ENCODE measurements at places on chromosomes 3 and 15. TPM values are rescaled to one million over a fixed set of nuclear protein-coding genes. Genes with fewer than 3 reads are reported as not detected.

GRCh38 chr3:146077181-146077580, 83.8 kb downstream of the PLOD2 start:
- no peak for DNase-seq

The QTRT2 gene
- total RNA-seq: 16.4 TPM

DNA sequence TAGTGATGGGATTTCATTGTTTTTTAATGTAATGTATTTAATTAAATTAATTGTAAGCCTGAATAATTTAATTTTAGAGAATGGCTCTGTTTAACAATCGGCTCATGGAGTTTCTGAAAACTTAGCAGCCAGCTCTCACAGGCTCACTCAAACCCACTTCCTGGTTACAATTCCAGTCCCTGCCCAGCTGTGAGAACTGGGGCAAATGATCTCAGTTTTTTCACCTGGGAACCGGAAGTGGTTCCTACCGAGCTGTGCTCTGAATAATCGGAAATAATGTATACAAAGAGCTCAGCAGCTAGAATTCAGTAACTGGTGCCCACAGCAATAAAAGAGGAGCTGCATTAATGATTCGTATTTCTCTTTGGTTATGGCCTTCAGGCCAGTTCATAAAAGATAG, 244.3 kb upstream of the MCTP2 start:
- DNase-seq: no peak

The ADAMTSL3 gene
- total RNA-seq: 17.4 TPM

The RARRES1 gene
- 424 TPM for total RNA-seq

The SPATA12 gene
- total RNA-seq: not detected

DNA sequence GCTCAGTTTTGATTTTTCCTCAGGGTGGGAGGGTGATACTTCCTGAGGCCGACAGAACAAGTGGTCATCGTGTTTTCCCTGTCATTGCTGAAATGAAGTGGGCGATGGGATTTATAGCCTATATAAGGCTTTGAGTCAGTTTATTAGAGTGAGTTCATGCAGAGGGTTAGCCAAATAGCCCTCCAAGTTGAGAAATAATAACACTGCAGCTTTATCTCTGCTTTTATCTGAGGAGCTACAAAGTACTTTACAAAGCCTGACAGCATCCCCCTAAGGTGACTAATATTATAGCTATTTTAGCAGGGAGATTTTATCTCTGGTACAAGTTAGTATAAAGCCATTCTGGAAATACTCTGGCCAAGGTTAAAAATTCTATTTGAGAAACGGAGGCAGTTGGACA, 389.6 kb downstream of the MFSD1 start:
- DNase-seq: no peak

DNA sequence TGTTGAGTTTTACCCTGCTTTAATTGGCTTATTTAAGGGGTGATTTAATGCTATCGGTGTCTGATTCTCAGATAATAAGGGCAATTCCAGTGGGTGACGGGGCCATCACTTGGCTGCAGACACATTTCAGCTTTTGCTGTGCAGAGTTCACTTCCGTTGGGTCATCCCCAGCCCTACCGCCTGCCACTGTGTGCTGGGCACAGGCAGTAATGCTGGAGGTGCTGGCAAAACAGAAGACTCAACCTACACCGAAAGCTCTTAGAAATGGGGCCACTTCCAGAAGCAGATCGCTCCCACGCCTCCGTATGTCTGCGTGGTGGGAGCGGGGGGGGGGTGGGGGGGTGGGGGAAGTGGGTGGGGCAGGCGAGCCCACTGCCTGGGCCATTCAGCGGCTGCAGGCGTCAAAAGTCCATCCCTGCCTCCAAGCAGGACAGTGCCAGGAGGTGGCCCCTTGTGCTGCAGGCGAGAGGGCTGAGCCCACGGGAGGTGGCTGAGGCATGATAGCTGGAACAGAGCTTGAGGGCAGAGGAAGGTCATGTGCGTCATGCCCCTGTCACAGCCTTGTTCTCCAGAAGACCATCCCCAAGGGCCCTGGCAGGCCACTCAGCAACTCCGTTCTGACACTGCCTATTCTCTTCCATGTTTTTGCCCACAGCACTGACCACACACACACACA, 128.3 kb downstream of the ATP10A start:
- DNase-seq: no peak

DNA sequence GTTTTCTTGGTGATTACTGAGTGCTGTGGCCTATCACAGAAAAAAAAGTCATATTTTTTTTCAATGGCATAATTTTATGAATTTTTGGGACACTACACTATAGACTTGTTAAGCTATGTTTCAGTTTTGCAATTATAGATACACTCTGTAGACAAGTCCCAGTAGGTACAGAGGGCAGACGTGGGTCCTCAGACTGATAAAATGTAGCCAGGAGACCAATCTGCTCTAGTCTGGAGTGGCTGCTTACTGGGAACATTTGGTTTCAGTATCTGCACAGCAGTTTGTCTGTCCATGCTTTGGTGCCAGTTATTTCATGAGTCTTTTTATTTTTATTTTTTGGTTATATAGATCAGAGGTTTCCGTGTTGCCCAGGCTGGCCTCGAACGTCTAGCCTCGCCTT, 313.4 kb upstream of the LRRFIP2 start:
- DNase-seq: no peak

DNA sequence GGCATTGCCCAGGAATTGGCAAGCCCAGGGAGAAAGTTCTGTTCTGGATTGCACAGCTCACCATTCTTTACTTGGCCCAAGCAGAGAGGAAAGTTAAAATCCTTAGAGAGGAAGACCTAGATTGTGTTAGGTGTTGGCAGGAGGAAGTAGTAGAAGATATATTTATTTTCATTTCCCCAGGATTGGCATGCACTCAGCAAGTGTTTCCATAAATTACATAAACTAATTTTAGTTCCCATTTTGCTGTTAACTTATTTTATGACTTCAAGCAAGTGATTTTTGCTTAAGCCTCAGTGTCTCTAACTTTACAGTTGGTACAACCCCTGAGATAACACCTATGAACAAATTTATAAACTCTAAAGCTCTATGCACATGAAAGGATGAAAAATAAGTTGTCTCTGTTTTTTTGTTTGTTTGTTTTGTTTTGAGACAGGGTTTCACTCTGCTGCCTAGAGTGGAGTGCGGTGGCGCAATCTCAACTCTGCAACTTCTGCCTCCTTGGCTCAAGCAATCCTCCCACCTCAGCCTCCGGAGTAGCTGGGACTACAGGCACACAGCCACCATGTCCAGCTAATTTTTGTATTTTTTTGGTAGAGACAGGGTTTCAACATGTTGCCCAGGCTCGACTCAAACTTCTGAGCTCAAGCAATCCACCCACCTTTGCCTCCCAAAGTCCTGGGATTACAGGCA, 31.2 kb upstream of the TOP2B start:
- DNase-seq: no peak

The LRRC31 gene
- not detected for total RNA-seq

The ZBTB38 gene
- 101 TPM for total RNA-seq

DNA sequence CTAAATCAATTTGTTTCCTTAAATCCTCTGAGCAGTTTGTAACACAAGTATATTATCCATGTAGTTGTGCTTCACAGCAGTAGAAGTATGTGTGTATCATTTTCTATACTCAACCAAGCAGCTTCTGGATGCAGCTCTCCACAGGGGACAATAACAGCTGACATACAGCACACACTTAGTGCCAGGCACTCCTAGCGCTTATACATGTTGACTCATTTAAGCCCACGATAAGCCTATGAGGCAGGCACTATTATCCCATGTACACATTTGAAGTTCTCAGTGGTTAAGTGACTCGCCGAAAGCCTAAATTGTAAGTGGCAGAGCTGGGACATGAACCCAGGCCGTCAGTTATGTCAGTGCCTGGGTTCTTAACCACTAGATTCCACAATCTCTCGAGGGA, 20.3 kb upstream of the LPP start:
- no peak for DNase-seq

The ADAMTS9 gene
- total RNA-seq: 105 TPM

DNA sequence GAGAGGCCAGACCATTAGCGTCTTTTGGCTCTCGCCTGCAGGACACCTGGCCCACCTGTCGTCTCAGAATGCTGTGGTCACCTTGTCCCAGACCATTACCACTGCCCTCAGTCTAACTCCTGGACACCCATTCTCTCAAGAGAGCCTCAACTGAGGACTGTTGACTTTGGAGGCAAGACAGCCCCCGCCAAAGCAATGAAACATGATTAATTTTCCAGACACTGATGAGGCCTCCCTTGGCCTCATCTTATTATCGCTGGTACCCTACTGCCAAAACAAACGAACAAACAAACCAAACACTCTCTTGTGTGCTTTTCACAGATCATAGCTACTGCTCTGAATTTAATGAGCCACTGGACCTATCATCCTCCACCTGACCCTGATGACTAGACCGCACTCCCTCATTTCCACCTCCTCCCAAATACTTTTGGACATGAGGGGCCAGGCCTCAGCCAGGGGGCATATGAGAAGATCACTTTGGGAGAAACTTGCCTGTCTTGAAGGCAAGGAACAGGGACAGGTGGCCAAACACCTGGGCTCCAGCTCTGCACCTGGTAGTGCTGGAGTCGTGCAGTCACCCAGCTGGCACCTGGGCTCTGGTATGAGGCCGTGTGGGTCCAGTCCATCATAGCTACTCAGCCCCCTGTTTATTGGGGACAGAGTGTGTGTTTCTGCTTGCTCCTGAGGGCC, 27.6 kb downstream of the ALS2CL start:
- DNase-seq: peak; percentile 32

The NDN gene
- total RNA-seq: 55.3 TPM

GRCh38 chr3:37198996-37199395, 24.6 kb upstream of the LRRFIP2 start:
- DNase-seq: no peak

- DNase-seq: peak; percentile 88
Observed at GRCh38 chr3:72887705-72888545, at the start of gene GXYLT2. Gene GXYLT2 (plus strand): TSS chr3:72888046. CDS start chr3:72888234, 188 bp downstream.

GRCh38 chr15:31391687-31392671, 65.3 kb downstream of the KLF13 start:
- DNase-seq: peak; percentile 96

The PRRT3 gene
- total RNA-seq: 2.7 TPM

GRCh38 chr3:73451301-73451944, 173.3 kb downstream of the PDZRN3 start:
- DNase-seq: no peak
